Calu3 (cell line): ENCODE measurements at places on chromosomes 16 and 17. TPM values are rescaled to one million over a fixed set of nuclear protein-coding genes. Genes with fewer than 3 reads are reported as not detected.

DNA sequence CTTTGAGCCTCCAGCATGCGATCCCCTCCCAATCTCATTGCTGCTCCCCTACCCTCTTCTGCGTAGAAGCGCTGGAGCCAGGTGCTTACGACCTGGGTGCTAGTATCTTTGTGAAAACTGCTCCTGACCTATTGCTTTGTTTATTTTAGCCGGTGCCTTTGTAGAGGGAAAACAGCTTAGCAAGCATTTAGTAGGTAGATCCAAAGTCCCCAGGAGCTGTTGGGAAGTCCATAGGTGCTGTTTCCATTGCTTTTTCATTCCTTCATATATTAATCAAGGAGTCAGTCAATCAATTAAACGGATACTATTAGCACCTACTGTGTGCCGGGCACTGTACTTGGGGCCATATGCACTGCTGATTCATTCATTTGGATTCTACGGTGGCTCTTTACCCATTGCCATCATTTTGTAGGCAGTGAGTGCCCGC is 497.6 kb downstream of the WWOX start:
- no peak overlapping the region for H3K4me3 ChIP-seq
- no peaks in the 10 kb centered on the region for H3K27me3 ChIP-seq
- H3K4me1 ChIP-seq = no peaks in the 10 kb centered on the region

Gene FBXO39
- total RNA-seq = 0.59 and 1.5 TPM in 2 replicates

Gene KLHL10
- total RNA-seq = not detected in 2 replicates

- H3K4me1 ChIP-seq = peaks cover 19% of the 10 kb centered on the region
- DNase-seq = peak; percentile 68
- H3K27me3 ChIP-seq = peaks cover 27% of the 10 kb centered on the region
- H3K27ac ChIP-seq = no peak overlapping the region
- no peak overlapping the region for H3K4me3 ChIP-seq
Observed at GRCh38 chr16:3945751-3946603, 65.5 kb upstream of the CREBBP start.

DNA sequence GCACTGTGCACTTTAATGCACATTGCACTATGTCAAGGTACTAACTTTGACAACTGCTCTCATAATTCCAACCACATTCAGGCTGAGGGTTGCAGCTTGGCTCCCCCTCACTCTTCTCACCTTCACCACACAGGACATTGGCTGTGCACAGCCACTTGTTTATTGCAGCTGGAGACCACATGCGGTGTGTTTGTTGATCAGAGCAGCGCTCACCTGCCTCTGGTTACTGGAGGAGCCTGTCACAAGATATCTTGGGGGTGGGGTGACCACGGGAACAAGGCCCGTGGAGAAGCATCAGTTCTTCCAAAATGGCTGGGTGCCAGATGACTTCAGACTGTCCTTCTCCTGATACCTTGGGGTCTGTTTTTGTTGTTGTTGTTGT is 10.6 kb upstream of the CCL5 start:
- no peak overlapping the region for H3K27ac ChIP-seq
- no peak overlapping the region for H3K4me3 ChIP-seq
- DNase-seq = no peak
- H3K27me3 ChIP-seq = no peaks in the 10 kb centered on the region

DNA sequence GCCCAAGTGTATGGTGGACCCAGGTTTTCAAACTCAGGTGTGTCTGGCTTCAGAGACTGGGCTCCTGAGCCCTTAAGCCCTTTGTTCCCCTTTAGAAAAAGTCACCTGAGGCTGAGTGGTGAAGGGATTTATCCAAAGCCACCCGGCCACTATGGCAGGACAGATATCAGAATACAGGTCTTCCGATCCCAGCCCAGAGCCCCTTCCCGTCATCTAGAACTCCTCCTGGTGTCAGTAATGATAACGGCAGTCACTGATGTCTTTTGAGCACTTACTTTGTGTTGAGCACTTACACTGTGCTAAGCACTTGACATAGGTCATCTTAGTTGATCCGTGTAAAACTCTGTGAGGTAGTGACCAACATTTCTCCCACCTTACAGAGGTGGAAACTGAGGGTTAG is 16.6 kb downstream of the NOD2 start:
- no peak overlapping the region for H3K4me3 ChIP-seq
- peaks cover 21% of the 10 kb centered on the region for H3K4me1 ChIP-seq
- no peak for DNase-seq
- H3K27ac ChIP-seq = no peak overlapping the region

DNA sequence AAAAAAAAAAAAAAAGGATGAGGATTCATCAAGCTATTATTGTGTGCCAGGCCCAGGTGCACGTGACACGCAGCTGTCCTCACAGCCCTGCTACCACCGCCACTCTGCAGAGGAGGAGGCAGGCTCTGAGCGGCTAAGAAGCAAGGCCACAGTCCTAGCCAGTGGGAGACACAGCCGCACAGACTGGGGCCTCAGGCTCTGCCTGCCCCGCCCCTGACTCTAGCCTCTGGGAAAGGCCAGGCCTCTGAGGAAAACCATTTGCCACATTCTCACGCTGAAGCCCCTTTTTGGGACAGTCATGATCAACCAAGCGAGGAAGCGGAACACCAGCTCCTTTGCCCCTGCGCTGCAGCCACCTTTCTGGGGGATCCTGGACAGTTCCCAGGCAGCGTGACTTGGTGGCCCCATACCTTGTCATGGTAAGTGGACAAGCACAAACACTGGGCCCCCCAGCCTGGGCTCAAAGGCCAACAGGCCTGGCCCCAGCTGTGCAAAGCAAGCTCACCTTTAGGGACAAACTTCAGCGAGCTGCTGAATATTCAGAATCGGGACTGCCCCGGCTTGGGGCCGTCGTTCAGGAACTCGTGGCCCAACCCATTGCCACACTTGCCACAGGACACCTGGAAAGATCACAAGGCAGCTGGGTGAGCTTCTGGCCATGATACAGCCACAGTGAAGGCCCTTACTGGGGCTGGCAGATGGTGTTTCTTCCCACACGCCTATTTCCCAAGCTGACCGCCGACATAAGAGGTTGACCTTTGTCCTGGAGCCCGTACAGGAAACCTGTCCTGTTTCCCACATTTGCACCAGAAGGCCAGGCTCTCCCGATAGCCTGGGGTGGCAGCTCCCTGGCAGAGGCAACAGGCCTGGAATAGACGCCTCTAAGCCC is 2.5 kb downstream of the MSRB1 start:
- H3K27me3 ChIP-seq = no peaks in the 10 kb centered on the region
- H3K36me3 ChIP-seq = peaks cover 35% of the 10 kb centered on the region
- peaks cover 8% of the 10 kb centered on the region for H3K4me1 ChIP-seq
- no peak overlapping the region for H3K4me3 ChIP-seq
- no peak for DNase-seq

Gene EPOP
- total RNA-seq = 15.3 and 20.9 TPM in 2 replicates

- H3K36me3 ChIP-seq = no peaks in the 10 kb centered on the region
- H3K4me3 ChIP-seq = no peak overlapping the region
- no peak for DNase-seq
- H3K27ac ChIP-seq = no peak overlapping the region
- peaks cover 99% of the 10 kb centered on the region for H3K27me3 ChIP-seq
Observed at GRCh38 chr17:45777388-45777787, 6.7 kb upstream of the CRHR1 start.

Gene CIBAR2
- not detected in 2 replicates for total RNA-seq

GRCh38 chr17:51238255-51238887 is 21.5 kb downstream of the MBTD1 start:
- H3K27ac ChIP-seq = no peak overlapping the region
- H3K36me3 ChIP-seq = peaks cover 16% of the 10 kb centered on the region
- H3K4me1 ChIP-seq = peaks cover 15% of the 10 kb centered on the region
- DNase-seq = no peak
- no peaks in the 10 kb centered on the region for H3K27me3 ChIP-seq

GRCh38 chr17:29291163-29291752 is 2.7 kb downstream of the NUFIP2 start:
- peaks cover 39% of the 10 kb centered on the region for H3K4me1 ChIP-seq
- no peaks in the 10 kb centered on the region for H3K27me3 ChIP-seq
- peaks cover 88% of the 10 kb centered on the region for H3K36me3 ChIP-seq
- peak overlapping the region; percentile 90 for H3K4me3 ChIP-seq
- peak; percentile 44 for DNase-seq
- peak overlapping the region; percentile 93 for H3K27ac ChIP-seq

DNA sequence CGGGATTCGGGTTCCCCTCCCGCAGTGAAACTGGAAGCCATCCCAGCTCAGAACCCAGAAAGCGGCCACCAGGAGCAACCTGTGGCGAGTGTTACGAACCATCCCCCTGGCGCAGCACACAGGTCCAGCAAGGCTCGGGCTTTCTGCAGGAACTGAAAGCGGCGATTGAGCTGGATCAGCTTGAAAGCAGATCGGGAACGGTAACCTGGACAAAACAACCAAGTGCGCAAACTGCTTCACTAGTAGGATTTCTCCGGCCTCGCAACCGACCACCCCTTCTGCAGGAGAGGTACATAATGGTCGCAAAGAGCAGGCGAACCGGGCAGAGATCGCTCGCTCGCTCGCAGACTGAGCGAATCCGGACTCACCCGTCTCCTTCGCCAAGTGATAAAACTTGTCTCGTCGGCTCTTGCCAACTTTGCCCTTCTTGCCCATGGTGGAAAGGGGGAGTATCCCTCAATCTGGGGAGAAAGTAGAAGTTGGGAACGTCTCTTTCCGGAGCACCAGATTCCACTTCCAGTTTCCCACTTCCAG is 696 bp upstream of the PSMC5 start:
- peak overlapping the region; percentile 97 for H3K27ac ChIP-seq
- H3K4me3 ChIP-seq = peak overlapping the region; percentile 99
- no peaks in the 10 kb centered on the region for H3K4me1 ChIP-seq
- H3K36me3 ChIP-seq = peaks cover 68% of the 10 kb centered on the region
- DNase-seq = no peak
